ENCODE measurements at places on chromosomes 11 and 22.

DNA sequence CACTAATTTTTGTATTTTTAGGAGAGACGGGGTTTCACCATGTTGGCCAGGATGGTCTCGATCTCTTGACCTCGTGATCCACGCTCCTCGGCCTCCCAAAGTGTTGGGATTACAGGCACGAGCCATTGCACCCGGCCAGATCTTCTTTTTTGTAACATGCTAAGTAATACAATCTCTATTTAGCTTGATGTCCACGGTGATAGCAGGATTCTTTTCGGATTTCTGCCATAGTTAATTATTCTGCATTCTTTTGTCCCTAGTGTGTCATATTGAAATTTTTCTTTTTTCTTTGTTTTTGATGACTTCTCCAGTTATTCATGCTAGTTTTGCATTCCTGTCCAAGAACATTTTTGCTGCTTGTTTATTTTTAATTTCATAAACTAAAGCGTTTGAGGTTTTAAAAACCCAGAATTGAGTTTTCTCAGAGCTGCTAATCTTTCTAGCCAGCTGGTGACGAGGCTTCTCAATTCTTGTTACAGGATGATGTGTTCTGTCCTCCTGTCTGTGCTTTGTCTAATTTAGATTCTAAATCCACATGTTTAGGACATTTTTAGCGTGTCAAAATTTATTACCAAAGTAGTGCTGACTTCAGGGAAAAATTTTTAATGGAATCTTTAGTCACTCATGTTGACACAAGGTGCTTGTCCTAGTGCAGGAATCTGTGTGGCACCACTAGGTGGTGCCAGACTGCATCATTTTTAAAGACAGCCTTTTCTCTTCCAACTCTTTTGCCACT lies 21.8 kb downstream of the NF2 start:
- no peak for DNase-seq

- DNase-seq: peak; percentile 0
Observed at GRCh38 chr22:34055525-34056200, 135.4 kb upstream of the LARGE1 start.

GRCh38 chr22:35491908-35492380 lies 48.7 kb upstream of the RASD2 start:
- DNase-seq: no peak

DNA sequence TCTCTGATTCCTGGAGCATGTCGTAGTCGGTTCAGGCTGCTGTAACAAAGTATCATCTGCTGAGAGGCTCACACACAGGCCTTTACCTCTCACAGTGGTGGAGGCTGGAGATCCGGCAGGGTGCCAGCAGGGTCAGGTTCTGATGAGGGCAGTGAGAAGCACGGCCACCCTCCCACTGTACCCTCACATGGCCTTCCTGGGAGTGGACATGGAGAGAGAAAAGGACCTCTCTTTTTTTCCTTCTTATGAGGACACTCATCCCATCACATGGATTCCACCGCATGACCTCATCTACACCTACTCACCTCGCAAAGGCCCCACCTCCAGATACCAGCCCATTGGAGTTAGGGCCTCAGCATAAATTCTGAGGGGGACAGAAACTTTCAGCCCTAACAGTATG lies 99.5 kb downstream of the BCR start:
- DNase-seq: no peak

GRCh38 chr11:42913731-42914130 lies 398.1 kb upstream of the API5 start:
- no peak for DNase-seq

- no peak for DNase-seq
Observed at GRCh38 chr22:41132550-41132949, 40.2 kb downstream of the EP300 start.

DNA sequence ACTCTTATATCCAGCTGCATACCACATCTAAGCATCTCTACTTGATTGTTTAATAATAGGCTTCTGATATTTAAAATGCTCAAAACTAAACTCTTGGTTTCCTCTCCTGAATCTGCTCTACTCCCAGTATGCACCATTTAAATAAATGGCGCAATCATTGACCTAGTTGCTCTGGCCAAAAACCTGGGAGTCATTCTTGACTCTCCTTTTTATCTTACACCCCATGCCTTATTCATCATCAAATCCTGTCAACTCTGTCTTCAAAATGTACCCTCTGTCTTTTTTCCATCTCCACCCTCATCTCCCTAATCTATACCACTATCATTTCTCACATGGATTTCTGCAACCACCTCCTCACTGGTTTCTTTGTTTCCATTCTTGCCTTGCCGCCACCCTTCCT lies 399.6 kb upstream of the CCDC90B start:
- DNase-seq: no peak

DNA sequence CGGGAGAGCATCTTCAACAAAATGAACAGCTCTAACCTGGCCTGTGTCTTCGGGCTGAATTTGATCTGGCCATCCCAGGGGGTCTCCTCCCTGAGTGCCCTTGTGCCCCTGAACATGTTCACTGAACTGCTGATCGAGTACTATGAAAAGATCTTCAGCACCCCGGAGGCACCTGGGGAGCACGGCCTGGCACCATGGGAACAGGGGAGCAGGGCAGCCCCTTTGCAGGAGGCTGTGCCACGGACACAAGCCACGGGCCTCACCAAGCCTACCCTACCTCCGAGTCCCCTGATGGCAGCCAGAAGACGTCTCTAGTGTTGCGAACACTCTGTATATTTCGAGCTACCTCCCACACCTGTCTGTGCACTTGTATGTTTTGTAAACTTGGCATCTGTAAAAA lies 109.9 kb downstream of the ARHGAP8 start:
- DNase-seq: no peak

DNA sequence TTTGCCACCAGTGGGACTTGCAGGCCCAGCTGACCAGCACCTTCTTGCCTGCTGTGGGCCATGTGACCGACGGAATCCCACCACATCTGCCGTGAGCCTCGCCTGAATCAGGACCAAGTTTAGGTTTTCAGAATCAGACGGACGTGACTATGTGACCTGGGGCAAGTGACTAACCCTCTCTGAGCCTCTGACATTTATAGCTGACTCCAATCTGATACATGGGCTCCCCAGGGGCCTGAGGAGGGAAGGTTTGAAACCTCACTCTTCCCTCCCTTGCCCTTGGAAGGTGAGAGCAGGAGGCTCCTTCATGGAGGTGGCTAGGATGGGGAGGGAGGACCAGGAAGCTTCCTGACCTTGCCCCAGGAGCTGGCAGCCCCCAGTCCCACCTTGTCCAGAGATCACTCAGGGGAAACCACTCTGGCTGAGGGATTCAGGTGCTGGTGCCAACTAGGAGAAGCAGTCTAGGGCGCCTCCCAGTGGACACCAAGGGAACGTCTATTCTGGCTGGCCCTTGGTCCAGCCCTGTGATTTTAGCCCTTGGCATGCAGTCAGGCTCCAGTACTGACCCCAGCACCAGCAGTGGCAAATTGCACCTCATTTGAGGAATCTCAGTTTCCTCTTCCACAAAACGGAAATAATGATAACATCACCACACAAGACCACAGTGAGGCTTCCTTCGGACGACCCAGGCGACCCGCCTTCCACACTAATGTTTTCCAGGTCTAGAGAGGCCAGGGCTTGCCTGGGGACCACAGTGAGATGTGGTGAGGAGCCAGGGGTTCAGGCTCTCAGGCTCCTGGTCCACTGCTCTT lies 47.2 kb upstream of the SYT7 start:
- DNase-seq: no peak

DNA sequence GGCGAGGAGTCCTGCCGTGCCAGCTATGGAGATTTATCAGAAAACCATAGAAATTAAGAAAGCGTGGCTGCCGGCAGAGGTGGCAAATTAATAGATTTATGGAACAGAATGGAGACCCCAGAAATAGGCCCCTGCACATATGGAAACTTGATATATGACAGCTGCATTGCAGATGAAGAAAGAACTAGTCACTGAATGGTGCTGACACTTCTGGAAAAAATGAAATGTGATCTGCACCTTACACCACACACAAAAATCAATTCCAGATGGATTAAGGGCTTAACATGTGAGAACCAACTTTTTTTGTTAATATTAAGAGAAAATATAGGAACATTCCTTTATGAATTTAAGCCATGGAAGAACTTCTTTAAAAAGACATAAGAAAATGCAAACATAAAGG lies 40.3 kb upstream of the TSKU start:
- DNase-seq: no peak

DNA sequence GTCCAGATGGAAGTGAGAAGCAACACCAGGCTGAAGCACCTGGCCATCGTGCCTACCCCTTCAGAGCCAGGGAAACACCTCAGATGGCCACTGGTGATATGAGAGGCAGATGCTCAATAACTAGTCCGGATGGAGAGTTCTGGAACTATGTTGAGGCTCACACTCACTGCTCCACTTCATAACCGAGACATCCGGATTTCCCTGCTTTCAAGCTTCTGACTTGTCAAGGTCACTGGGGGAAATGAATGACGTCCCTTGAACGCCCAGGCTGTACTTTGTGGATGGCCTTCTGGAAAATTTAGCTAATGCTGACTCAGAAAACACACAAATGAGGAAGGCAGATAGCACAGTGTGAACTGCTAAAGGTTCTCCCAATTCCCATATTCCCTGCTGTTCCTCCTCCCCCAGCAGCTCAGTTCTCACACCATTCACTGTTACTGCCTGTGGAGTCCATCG lies at the start of gene LYVE1:
Gene LYVE1, minus strand, starts transcription at position 180 of the 456 bp plus-strand sequence. Its CDS starts 133 bp downstream, at position 47.
- no peak for DNase-seq

- DNase-seq: no peak
Observed at GRCh38 chr11:57314221-57314973, 10.4 kb downstream of the TNKS1BP1 start.

- DNase-seq: no peak
Observed at GRCh38 chr11:12999597-12999996, 9.5 kb upstream of the RASSF10 start.

GRCh38 chr11:35526370-35526792 lies 965 bp upstream of the PAMR1 start:
- no peak for DNase-seq

DNA sequence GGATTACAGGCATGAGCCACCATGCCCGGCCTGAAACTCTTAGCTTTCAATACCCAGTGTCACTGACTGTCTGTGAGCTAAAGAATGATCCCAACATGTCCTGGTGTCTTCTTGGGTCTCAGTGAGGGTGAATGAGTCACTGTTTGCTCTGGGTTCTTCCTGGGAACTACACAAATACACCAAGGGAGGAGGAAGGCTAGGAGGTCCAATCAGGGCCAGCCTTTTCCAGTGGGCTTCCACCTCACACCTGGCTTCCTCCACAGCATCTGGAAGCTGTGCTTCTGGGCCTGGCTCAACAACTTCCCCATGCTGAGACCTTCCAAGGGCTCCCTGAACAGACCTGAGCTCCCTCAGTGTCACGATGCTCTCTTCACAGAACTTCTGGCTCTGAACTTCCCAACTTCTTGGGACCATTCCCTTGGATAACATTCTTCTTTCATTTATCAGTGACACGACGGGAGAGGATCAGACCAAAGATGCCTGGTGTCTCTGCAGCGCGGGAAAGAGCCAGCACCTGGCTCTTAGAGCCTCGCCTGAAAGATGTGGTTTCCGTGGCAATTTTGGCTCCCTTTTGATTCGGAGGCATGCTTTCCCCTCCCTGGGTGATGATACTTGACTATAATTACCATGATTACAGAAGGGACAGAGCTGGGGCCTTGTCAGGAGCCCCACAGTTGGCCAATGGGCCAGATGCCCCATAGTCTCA lies 22.3 kb upstream of the CHRM4 start:
- no peak for DNase-seq

DNA sequence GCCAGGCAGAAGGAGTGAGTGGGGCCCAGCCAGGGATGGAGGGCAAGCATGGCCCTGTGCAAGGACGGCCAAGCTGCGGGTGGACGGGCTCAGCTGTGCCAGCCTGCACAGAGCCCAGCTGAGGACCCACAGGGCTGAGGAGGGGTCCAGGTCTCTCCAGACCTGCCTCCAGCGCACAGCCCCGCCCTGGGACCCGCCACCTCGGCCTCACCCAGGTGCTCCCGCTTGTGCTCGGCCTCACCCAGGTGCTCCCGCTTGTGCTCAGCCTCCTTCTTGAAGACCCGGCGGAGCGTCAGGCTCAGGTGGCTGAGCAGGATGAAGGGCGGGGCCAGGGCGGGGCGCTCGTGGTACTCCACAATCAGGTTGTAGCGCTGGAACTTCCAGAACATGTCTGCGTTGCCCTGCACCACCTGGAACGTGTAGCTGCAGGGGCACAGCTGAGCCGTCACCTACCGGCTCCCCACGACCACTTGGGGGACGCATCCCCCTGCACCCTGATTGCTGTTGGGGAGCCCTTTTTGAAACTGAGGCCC lies 6.4 kb downstream of the TSSC4 start:
- no peak for DNase-seq

GRCh38 chr11:119363851-119364590 lies 17.5 kb downstream of the USP2 start:
- DNase-seq: no peak

- no peak for DNase-seq
Observed at GRCh38 chr11:130318031-130318673, 3.4 kb upstream of the ZBTB44 start.

DNA sequence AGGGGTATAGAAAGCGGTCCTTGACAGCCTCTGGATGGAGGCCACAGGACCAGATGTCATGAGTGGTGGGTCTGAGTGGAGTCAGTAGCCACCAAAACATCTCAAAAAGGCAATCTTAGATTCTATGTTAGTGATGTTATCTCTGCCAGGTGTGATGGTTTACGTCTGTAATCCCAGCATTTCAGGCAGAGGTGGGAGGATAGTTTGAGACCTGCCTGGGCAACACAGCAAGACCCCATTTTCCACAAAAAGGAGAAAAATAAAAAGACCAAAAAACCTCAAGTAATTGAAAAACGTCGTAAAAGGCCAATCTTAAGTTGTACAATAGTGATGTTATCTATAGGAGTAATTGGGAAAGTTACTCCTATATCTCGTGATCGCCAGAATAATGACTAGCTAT lies 3.7 kb upstream of the MTCH2 start:
- no peak for DNase-seq

GRCh38 chr11:117313091-117313490 lies 3.0 kb downstream of the BACE1 start:
- DNase-seq: no peak

- no peak for DNase-seq
Observed at GRCh38 chr11:31798057-31798553, 13.0 kb downstream of the PAX6 start.

DNA sequence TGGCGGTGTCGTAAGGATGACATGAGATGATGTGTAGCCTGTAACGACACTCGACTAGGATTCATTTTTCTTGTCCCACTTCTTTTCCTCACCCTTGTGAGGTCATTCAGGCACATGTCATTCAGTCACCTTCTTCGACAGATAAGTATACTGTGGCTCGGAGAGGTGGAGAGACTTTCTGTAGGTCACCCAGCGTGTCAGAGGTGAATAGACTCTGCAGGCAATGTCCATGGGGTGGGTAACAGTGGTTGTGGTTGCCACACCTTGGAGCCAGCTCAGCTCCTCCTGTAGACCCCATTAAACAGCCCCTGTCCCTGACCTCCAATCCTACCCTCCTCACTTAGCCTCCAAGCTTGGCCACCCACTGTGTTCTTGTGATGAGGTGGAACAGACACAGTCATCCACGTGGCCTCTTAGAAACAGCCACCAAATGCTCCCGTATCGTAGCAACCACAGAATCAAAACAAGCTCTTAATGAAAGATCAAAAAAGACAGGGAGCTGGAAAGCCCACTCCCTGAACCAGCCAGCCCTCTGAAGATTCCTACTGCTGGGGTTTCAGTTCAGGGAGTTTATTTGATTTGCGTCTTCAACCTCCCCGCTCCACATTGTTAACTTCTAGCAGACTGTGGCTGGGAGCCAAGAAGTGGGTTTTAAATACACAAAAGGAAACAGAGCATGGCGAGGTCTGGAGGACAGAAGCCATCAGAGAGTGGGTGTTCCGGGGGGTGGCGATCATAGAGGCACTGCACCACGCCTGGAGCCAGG lies 89.0 kb upstream of the GRK3 start:
- no peak for DNase-seq

GRCh38 chr11:12271826-12272366 lies 105.5 kb upstream of the PARVA start:
- DNase-seq: no peak

GRCh38 chr11:111388420-111388819 lies 9.3 kb upstream of the POU2AF1 start:
- DNase-seq: no peak

Data from GM12864 (cell line).